ENCODE measurements at places on chromosomes 2 and 18.

DNA sequence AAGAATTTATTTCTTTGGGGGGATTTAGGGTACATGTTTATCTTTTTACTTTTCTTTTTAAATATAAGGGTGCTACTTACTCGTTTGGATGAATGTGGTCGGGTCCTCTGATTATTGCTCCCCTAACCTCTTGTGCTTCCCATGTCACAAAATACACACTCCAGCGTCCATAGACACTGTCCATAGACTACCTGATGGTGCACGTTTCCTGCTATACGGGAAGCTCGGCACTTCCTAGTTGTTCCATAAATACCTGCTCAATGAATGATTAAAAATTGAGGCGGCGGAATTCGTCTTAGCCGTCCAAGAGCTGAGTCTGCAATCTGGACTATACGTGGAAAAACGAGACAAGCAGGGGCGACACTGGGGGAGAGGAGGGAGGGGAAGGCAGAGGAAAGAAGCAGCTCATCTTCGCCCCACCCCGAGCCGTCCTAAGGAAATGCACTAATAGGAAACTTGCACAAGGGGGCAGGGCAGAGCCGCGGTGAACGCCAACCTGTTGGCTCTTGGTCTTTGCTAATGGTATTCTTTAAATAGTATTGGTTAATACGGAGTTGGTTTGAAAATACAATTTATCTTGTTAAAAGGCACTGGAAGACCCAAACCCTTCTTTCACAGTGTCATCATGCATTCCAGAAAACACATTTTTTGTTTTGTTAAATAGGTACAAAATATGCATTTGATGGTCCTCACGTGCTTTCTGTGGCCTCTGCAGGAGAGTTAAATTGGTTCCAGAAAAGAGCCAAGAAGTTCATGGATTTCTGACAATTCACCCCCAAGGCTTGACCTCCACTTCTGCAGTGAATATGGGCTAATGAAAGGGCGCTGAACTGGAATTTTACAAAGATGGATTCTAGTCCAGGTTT is 73.0 kb upstream of the KCTD1 start:
- peaks cover 1% of the 10 kb centered on the region for H3K4me1 ChIP-seq
- H3K4me3 ChIP-seq: peak overlapping the region; percentile 37
- H3K36me3 ChIP-seq: no peaks in the 10 kb centered on the region
- H3K27ac ChIP-seq: no peak overlapping the region

- H3K27ac ChIP-seq: no peak overlapping the region
- H3K36me3 ChIP-seq: peaks cover 69% of the 10 kb centered on the region
- H3K4me3 ChIP-seq: no peak overlapping the region
- H3K27me3 ChIP-seq: no peaks in the 10 kb centered on the region
- peaks cover 22% of the 10 kb centered on the region for H3K4me1 ChIP-seq
- DNase-seq: no peak
Measured at GRCh38 chr2:181203412-181203811, 223.0 kb downstream of the UBE2E3 start.

- peaks cover 43% of the 10 kb centered on the region for H3K36me3 ChIP-seq
- H3K27me3 ChIP-seq: no peaks in the 10 kb centered on the region
- peak overlapping the region; percentile 57 for H3K4me3 ChIP-seq
Measured at GRCh38 chr2:39216346-39217191, 27.2 kb downstream of the CDKL4 start.

GRCh38 chr2:85504778-85505261 is 34.1 kb upstream of the MAT2A start:
- H3K4me3 ChIP-seq: no peak overlapping the region
- peaks cover 3% of the 10 kb centered on the region for H3K4me1 ChIP-seq
- H3K36me3 ChIP-seq: no peaks in the 10 kb centered on the region
- no peak for DNase-seq
- peaks cover 4% of the 10 kb centered on the region for H3K27me3 ChIP-seq

DNA sequence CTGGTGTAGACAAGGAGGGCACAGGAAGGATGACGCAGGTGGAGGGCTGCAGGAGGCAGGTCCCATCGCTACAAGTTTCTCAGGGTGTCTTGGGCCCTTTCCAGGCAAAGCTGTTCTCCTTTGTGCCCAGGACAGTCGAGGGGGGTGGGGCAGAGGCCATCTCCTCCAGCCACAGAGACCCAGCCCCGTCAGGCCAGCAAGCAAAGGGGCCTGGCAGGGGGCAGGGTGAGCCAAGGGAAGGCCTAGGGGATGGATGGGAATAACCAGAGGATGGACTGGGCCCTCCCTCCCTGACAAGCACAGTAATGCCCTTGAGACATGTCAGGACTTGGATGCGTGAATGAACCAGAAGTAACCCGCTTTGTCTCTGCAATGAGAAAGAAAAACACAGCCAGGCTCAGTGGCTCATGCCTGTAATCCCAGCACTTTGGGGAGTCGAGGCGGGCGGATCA is 6.3 kb downstream of the TCF23 start:
- no peak overlapping the region for H3K4me3 ChIP-seq
- DNase-seq: no peak
- H3K36me3 ChIP-seq: no peaks in the 10 kb centered on the region
- no peak overlapping the region for H3K27ac ChIP-seq
- no peaks in the 10 kb centered on the region for H3K4me1 ChIP-seq

DNA sequence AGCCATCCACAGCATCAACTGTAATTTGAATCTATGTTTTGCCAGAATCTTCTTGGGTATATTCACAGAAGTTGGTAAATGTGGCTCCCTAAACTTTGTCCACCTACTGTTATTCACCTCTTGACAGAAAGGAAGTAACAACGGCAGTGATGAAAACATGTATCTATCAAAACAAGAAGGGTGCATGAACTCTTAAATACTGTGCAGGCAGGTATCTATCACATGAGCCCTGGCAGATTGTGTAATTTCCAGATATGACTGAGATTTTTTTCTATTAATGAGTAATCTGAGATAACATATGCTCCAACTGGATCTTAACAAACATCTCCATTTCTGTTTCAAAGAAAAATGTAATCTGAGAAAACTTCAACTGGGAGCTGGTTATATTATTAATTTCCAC is 36.6 kb downstream of the SFT2D3 start:
- H3K27ac ChIP-seq: no peak overlapping the region
- peaks cover 37% of the 10 kb centered on the region for H3K36me3 ChIP-seq
- H3K27me3 ChIP-seq: no peaks in the 10 kb centered on the region
- no peak overlapping the region for H3K4me3 ChIP-seq
- DNase-seq: no peak

DNA sequence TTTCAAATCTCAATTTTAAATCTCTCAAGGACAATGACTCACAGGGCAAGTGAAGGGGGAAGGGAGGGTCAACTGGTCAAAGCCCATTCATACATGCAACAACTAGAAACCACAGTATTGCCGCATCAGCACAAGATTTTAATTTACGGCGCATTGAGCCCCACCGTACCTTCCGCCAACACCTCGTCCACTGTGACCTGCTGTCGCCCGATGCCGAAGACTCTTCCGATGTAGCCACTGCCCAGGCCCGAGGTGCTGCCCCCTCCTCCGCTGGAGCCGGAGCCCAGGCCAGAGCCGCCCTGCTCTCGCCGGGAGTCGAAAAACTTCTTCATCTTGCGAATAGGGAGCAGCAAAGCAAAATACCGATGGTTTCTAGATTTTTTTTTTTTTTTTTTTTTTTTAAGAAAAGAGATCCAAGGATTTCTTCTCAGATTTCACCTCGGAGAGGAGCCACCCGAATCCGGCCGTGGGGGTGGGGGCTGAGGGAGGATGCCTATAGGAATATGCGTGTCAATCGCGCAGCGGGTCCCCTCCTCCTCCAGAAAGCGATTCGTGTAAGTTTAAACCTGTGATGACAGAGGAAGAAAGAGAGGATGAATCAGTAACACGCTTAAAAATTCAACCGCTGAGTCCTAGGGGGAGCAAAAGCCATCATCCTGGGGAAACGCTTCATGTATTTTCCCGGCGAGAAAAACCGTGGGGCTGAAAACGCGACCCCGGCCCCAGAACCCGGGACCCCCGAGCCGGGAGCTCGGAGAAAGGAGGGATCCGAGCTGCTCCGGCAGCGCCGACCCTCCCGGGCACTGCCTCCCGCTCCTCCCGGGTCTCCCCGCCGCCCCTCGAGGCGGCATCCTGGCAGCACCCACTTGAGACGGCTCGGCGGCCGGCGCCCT is 584 bp downstream of the AAK1 start:
- H3K27me3 ChIP-seq: no peaks in the 10 kb centered on the region
- H3K4me1 ChIP-seq: peaks cover 62% of the 10 kb centered on the region
- peak; percentile 57 for DNase-seq
- peaks cover 50% of the 10 kb centered on the region for H3K36me3 ChIP-seq
- H3K4me3 ChIP-seq: peak overlapping the region; percentile 92

- H3K27ac ChIP-seq: no peak overlapping the region
- no peaks in the 10 kb centered on the region for H3K27me3 ChIP-seq
- no peak overlapping the region for H3K4me3 ChIP-seq
- peaks cover 41% of the 10 kb centered on the region for H3K4me1 ChIP-seq
- peak; percentile 61 for DNase-seq
Measured at GRCh38 chr2:157336137-157337010, 10.8 kb upstream of the ERMN start.

DNA sequence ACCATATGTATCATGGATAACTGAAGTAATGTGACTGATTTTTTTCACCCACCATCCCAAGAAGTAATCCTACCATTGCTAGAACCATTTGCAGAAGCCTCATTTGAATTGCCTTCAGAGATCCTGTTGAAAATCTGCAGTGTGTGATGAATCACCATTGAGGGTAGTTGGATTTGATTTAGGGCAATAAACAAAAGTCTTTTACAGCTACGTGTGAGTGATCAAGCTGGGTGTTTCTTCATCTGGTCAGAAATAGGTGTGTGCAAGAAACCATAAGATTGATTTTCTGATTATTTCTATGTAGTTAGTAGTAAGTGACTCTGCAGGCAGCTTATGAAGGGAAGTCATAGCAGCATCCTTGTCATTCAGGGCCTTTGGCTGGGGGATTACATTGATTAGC is 159.6 kb downstream of the MGAT5 start:
- H3K27me3 ChIP-seq: no peaks in the 10 kb centered on the region
- DNase-seq: no peak
- H3K36me3 ChIP-seq: peaks cover 13% of the 10 kb centered on the region
- H3K27ac ChIP-seq: no peak overlapping the region

DNA sequence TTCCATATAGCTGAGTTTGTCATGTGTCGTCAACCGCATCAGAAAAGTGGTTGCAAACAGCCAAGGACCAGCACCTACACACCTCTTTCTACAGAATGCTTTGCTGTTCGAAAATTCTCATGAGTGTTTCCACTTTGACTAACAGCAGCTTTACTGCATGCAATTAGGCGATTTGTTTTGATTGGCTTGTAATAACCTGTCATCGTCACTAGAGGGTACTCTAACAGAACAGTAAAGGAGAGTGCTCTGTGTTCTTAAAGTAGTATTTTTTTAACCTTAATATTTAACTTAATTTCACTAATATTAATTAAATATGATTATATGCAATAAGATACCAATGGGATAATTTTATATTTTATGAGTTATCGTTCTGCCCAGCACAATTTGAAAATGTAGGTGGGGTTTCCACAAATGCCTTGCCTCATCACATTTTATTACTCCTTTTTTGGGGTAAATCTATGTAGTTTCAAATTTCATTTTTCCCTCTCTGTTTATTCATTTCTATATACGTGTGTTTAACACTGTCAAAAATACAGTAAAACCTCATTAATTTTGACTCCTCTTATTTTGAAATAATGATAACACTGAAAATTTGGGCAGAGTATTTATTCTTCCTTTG is 502.2 kb downstream of the NRXN1 start:
- H3K36me3 ChIP-seq: no peaks in the 10 kb centered on the region
- H3K4me3 ChIP-seq: no peak overlapping the region
- no peak overlapping the region for H3K27ac ChIP-seq
- H3K27me3 ChIP-seq: no peaks in the 10 kb centered on the region

Data from activated CD8-positive, alpha-beta T cell treated with anti-CD3 and anti-CD28 coated beads, Interleukin-2, amount 10 ng/mL, durations not matched to agents 7 days and 5 days (primary cell).